ENCODE measurements at places on chromosomes 11 and 22.

GRCh38 chr11:9568854-9569587 lies 4.4 kb upstream of the WEE1 start:
- peak; percentile 25 for DNase-seq

- no peak for DNase-seq
These were observed 24.7 kb upstream of the IL17RA start for GRCh38 chr22:17060126-17060525.

- no peak for DNase-seq
These were observed 10.2 kb upstream of the IFITM3 start for GRCh38 chr11:330694-331357.

- peak; percentile 34 for DNase-seq
These were observed 912.8 kb downstream of the DLG2 start for GRCh38 chr11:84714316-84714780.

All from heart right ventricle (tissue), 16 donors.